Lung microvascular endothelial cell (primary cell): ENCODE measurements at places on chromosomes 1 and 21. TPM values are rescaled to one million over a fixed set of nuclear protein-coding genes. Genes with fewer than 3 reads are reported as not detected.

DNA sequence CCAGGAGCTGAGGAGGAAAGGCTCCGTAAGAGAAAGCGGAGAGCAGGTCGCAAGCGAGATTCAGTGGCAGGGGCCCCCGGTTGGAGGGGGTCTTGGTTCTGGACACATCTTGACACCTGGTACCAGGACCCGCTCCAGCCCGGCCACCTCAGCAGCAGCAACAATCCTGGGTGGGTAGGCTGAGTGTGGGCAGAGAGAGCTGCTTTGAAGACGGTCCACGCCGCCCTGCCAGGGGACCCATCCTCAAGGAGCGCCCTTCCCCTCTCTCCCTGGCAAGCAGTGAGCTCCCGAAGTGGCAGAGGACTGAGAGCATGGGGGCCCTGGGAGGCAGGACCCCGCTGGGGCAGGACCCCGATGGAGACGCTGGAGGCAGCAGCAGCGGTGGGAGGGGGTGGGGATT is 35.6 kb upstream of the LAPTM5 start:
- DNase-seq, result no peak

DNA sequence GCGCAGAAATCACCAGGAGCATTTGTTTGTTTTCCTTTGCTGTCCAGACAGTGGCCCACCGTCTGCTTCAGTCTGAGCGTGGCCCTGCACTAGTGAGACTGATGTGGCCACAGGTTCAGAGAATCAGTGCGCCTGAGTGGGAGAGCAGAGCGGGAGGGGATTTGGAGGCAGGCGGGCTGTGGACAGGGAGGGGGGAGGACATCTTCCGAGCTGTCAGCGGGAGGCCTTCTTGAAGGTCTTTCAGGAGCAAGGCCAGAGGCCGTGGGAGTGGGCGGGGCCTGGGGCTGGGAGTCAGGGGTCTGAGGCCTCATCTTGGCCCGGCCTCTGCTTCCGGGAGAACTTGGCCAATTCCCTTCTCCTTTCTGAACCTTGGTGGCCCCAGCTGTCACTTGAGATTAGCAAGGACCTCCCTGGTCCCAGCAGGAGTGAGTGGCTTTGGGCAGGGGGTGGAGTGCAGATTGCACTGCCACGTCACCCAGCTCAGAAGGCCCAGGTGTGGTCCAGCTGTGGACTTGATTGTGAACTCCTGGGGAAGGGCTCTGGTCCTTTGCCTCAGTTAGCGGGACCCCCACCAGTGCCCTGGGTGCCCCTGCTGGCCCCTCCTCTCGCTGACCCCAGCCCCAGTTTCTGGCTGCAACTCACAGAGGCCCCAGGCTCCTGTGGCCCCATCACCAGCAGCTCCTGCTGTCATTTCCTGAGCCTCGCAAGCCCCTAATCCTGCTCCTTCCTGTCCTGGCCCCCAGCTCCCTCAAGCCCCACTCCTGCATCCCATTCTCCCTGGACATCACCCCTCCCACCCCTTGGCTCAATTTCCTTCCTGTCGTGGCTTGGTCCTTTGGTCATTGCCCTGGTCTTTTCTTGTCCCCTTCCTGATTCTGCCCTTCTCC is 8.4 kb downstream of the TNFRSF1B start:
- no peak for DNase-seq

DNA sequence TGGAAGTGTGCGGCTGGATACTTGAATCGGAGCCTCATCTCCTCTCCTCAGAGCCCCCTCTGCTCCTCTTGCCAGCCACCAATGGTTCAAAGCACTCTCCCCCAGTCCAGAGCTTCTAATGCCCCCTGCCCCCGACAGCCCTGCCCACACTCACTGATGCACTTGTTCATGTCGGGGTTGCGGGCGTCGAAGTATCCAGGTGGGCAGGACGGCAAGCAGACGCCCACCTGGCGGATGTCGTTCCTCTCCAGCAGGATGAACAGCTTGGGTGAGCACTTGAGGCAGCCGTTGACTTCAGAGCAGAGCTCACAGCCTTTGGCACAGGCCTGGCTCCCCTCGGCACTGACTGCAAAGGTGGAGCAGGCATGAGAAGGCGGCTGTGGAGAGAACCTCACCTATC is 18.4 kb downstream of the RSPO1 start:
- no peak for DNase-seq

GRCh38 chr1:246921481-246921880 is 10.3 kb downstream of the AHCTF1 start:
- no peak for DNase-seq

DNA sequence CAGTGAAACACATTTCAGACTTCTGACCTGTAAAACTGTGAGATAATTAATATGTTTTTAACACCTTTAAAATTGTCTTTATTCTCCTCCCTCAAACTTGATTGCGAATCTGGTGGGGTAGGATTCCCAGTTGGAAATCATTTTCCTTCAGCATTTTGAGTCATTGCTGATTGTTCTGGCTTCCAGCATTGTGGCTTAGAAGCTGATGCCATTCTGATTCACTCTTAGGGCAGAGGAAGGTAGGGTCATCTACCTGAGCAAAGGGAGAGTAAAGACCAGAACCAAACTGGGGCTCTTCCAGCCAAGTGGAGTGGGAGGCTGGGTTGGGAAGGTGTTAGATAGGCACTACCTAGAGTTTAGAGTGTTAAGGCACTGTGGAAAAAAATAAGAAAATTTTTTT is 61.2 kb downstream of the MPZL1 start:
- no peak for DNase-seq

DNA sequence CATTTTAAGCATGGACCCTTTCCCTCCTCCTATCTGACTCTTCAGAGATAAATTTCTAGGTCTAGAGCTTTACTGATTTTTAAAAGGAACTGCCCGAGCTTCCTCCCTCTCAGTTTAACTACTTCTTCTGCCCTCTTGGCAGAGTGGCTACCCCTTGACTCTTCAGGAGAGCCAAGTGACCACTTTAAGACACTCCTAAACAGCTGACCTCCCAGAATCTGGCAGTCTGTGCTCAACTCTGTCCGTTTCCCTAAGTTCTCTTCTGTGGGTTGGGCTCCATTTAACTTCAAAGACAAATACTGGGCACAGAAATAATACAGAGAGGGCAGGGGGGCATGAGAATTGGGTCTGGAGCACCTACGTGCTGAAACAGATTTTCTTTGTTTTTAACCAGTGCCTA is 196.3 kb upstream of the FOXD3 start:
- no peak for DNase-seq

DNA sequence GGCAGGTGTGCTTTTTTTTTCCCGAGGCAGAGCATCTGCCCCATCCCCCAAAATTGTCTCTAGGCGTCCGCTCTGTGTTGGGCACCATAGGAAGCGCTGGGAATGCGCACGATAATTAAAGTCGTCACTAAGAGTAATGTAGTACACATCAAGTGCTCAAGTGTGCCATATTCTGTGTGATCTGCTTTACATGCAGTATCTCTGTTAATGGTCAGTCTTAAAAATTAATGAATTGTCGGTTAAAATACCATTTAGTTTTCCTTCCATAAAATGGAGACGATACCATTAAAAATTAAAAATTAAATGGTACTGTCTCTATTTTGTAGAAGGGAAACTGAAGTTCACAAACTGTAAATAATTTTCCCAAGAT is 544 bp upstream of the CCT8 start:
- no peak for DNase-seq

- DNase-seq, result no peak
Measured at GRCh38 chr1:205477759-205478247, 22.0 kb upstream of the BLACAT1 start.

- no peak for DNase-seq
Measured at GRCh38 chr1:184390889-184391288, 4.1 kb downstream of the C1orf21 start.

GRCh38 chr1:22920734-22921451 is 51.8 kb downstream of the LACTBL1 start:
- DNase-seq, result peak; percentile 23

DNA sequence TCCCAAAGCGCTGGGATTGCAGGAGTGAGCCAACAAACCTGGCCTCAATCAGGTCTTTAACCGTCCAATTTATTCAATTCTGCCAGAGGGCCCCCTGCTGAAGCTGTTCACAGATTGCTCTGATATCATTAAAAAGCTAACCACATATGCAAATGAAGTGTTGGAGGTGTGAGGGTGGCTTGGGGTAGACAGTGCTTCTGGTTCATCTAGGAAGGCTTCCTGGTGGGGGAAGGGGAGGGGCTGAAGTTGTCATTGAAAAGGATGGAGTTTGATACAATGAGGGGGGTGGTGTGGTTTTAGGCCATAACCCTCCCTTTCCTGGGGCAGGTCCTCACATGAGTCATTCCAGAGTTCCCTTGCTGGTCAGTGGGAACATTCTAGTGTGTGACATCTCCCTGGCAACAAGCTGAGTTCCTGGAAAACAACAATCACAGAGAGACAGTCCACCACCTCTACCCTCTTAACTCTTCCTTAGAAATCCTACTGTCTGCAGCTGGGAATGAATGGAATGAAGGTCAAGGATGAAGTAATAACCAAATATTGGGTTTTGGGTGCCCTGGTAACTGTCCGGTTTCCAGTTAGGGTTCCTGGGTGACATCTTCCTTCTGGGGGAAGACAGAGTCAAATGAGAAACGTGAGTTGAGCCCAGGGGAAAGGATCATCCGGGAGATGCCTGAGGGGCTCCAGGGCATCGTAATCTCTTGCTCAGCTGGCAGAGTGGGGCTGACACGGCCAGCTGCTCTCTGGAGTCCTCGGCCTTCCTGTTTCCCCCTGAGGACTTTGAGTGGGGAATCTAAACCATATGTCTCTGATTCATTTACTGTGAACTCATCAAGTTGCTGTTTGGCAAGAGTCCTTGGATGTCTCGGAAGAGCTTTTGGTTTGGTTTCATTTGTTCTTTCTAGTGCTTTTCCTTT is 32.2 kb downstream of the BATF3 start:
- DNase-seq, result peak; percentile 98

DNA sequence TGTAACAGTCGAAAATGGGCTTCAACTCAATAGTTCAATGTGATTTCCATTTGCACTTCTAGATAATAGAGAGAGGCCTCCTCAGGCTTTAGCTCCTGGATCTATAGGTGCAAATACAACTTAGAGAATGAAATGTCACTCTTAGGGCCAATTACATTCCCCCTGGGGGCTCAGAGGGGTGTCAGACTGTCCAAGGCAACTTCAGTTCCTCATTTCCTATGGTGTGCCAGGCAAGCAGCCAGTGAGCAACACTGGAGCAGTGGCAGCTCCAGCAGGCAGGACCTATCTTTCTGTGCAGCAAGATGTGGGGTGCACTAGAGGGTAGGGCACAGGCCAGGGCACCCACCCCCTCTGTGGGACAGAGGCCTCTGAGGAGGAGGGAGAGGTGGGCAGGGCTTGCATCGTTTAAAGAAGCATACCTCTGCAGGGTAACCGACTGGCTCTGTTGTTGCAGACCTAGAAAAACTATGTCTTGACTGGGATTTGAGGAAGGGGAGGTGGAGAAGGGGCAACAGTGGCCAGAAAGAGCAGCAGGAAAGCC is 97.3 kb downstream of the SUSD4 start:
- DNase-seq, result no peak

- DNase-seq, result no peak
Measured at GRCh38 chr1:2528966-2529783, 888 bp downstream of the HES5 start.

GRCh38 chr1:15797614-15798390 is 9.6 kb downstream of the UQCRHL start:
- peak; percentile 73 for DNase-seq

DNA sequence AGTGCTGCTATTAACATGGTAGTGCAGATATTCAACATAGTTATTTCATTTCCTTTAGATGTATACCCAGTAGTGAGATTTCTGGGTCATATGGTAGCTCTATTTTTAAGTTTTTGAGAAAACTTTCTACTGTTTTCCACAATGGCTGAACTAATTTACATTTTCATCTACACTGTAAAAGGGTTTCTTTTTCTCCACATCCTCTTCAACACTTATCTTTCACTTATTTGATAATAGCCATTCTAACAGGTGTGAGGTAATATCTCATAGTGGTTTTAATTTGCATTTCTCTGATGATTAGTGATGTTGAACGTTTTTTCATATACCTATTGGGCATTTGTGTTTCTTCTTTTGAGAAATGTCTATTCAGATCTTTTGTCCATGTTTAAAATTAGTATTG is 149.8 kb downstream of the PDE4B start:
- no peak for DNase-seq

GRCh38 chr1:15760520-15761211 is 2.1 kb downstream of the FBLIM1 start:
- DNase-seq, result peak; percentile 48

DNA sequence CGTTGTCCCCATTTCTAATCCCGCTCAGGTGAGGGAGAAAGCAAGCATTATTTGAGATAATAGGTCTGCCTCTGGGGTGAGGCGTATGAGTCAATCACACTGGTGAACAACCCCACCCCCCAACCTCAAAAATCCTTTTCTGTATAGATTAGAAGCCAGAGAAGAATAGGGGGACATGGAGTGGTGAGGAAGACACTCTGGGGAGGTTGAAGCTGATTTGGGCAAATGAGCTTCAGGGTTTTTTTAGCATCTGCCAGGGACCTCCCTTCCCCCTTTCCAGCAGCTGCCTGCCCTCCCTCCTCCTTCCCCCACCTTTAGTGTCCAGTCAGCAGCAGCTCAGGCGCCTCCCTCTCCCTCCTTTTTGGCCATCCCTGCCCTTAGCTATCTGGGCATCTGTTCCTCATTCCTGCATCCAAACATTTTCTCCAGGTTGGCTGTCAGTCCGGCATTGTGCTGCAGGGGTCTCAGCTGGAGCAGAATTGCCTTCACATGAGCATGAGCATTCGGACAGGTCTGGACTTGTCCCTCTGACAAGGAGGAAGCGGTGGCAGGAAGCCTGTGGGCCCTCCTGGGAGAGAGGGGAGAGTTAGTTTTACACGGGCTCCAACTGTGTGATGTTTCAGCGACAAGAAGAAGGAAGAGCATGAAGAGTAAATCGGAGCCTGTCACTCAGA is 30.8 kb upstream of the PTGFRN start:
- peak; percentile 75 for DNase-seq

- peak; percentile 33 for DNase-seq
Measured at GRCh38 chr1:212700892-212701819, 1.5 kb upstream of the BATF3 start.

GRCh38 chr1:180489976-180490375 is 12.4 kb downstream of the ACBD6 start:
- DNase-seq, result no peak

DNA sequence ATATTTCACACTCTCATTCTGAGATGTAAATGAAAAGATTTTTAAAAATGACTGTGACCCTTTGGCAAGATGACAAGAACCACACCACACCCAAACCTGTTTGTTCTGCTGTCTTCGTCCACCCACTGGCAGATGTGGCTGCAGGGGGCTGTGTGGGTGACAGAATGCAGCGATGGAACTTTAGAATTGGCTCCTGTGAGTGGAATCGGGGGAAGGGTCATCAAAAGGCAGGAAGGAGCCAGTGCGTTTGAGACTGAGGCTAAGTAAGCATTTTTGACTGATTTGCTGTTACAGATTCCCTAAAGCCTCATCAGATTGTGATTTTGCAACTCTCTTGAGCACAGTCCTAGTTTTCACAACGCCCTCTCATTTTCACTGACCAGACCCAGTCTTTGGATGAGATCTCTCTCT is 111.2 kb upstream of the ADGRL2 start:
- no peak for DNase-seq

Gene FABP3
- total RNA-seq, result 0.20 and 0.87 TPM in 2 replicates

Gene ATP5PB
- 123 and 150 TPM in 2 replicates for total RNA-seq

Gene JAM2
- total RNA-seq, result 0.20 and 0.22 TPM in 2 replicates

Gene NR1I3
- not detected in 2 replicates for total RNA-seq

Gene ITLN2
- total RNA-seq, result not detected in 2 replicates

Gene RNU1-1
- total RNA-seq, result under 0.01 and 5,258 TPM in 2 replicates

Gene ERICH3
- not detected in 2 replicates for total RNA-seq

Gene FAM163A
- total RNA-seq, result under 0.01 and 0.22 TPM in 2 replicates

Gene ACTA1
- total RNA-seq, result not detected in 2 replicates
